ENCODE measurements at places on chromosomes 6 and 20.

- DNase-seq, result no peak
These were observed 36.0 kb downstream of the KCNK5 start for GRCh38 chr6:39193201-39193791.

- no peak for DNase-seq
These were observed 46.6 kb upstream of the PKHD1 start for GRCh38 chr6:52134011-52134410.

GRCh38 chr20:32619586-32619985, 34.5 kb upstream of the NOL4L start:
- no peak for DNase-seq

GRCh38 chr20:49579874-49580812, 12.2 kb upstream of the PTGIS start:
- no peak for DNase-seq

DNA sequence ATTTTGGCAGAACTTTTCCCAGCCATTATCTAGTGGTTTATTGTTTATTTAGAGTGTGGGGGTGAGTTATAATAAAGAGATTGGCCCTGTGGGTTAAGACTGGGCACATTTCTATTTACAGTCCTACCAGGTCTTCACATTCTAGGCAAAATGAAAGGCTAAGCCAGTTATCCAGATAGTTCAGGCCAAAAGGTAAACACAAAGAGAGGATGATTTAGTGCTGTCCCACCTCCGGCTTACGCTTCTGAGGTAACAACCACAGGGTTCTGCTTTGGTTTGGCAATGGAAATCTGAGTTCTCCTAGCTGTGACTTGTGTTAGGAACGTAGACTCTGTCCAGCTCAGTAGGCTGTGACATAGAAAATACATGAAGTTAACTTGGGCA, 50.3 kb upstream of the PTPRK start:
- no peak for DNase-seq

GRCh38 chr6:128172081-128172480, 271.2 kb upstream of the THEMIS start:
- DNase-seq, result no peak

DNA sequence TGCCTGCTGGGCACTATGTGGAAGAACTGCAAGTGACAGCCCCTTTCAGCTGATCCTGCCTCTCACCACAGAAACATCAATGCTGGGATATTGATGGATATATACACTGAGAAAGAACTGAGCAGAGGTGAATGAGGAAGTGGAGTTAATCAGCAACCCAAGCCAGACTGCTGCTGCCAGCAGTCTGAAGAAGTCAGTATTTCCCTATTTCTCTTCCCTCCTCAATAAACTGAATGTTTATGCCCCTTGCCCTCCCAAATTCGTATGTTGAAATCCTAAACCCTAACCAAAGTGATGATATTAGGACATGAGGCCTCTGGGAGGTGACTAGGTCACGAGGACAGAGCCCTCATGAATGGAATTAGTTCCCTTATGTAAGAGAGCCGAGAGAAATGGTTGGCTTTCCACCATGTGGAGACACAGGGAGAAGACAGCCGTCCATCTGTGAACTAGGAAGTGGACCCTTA, 76.3 kb downstream of the CDK19 start:
- DNase-seq, result no peak

DNA sequence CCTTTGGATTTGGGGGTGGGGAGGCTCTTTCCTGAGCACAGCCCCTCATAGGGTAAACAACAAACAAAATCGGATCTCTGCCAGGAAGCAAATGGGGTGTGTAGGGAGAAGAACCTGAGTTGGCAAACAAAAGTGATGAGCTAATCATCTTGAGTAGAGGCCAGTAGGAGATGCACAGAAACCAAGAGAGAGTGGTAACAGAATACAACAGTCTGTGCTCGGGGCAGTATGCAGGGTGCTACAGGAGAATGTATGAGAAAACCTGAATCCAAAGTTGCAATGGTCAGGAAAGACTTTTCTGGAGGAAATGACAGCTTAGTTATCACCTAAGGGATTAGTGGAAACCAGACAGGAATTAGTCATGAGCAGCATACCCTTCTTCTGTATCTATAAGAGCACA, 177.8 kb downstream of the CDKAL1 start:
- no peak for DNase-seq

DNA sequence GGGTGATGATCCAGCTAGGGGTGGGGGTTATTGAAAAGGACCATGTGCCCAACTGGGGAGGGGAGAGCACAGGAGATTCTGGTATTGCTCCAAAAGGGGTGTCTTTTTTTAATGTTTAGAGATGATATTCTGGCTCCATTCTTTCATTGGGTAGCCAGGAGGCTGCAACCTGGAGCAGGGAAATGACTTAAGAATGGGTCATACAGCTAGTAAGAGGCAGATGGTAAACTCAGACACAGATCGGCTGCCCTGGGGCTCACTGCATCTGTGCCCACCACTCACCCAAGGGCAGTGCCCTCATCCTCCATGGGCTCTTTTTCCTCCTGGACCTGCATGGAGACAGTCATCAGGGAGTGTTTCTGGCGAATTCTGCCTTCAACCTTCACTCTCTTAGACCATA, 302.0 kb upstream of the PRDM1 start:
- no peak for DNase-seq

- no peak for DNase-seq
These were observed 76.1 kb downstream of the SLC22A3 start for GRCh38 chr6:160424256-160424655.

GRCh38 chr20:5827098-5827853, 77.1 kb downstream of the SHLD1 start:
- DNase-seq, result no peak

- DNase-seq, result no peak
These were observed 46.7 kb downstream of the FGD2 start for GRCh38 chr6:37052027-37052628.

GRCh38 chr6:54299542-54300269, 8.5 kb upstream of the TINAG start:
- no peak for DNase-seq

- no peak for DNase-seq
These were observed 266.4 kb downstream of the MAFB start for GRCh38 chr20:40422656-40423055.

DNA sequence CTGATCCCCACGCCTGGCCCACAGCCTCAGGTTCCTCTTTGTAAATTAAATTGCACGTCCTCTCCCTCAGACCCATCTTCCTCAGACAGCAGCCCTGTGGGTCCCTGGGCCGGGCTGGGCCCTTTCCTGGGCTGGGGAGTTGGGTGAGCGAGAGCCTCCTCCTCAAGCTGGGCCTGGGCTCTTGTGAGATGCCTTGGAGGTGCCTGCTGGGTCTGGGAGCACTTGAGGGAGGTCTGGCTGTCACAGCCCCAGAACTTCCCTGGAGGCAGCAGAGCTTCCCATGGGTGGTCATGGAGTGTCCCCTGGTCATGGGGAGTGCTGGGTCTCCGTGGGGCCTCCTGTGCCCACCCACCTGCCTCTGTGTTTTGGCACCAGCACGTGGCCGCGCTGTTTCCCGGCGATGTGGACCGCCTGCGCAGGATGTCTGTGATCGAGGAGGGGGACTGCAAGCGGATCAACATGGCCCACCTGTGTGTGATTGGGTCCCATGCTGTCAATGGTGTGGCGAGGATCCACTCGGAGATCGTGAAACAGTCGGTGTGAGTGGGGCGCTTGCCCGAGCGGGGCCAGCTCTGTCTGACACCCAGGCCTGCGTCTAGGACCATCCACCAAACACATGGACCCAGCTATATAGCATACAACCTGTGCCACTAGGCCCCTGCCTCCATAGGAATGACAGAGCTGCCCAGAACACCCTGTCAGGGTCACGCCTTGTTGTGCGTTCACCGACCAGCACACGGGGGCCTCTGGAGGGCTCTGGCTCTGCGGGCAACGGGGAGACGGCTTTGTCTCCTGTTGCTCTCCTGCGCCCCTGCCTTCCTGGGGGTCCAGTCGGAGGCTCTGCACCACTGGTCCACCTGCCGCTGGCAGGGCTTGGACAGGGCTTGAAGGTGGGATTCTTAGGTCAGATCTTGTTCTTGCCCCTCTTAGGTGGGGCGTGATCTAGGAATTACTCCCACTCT, 33.0 kb downstream of the PYGB start:
- DNase-seq, result no peak

- DNase-seq, result no peak
These were observed 128.9 kb downstream of the SCML4 start for GRCh38 chr6:107695061-107695720.

- no peak for DNase-seq
These were observed 33.4 kb downstream of the MTRES1 start for GRCh38 chr6:107061125-107062020.

- no peak for DNase-seq
These were observed 22.8 kb downstream of the FITM2 start for GRCh38 chr20:44288252-44288651.

DNA sequence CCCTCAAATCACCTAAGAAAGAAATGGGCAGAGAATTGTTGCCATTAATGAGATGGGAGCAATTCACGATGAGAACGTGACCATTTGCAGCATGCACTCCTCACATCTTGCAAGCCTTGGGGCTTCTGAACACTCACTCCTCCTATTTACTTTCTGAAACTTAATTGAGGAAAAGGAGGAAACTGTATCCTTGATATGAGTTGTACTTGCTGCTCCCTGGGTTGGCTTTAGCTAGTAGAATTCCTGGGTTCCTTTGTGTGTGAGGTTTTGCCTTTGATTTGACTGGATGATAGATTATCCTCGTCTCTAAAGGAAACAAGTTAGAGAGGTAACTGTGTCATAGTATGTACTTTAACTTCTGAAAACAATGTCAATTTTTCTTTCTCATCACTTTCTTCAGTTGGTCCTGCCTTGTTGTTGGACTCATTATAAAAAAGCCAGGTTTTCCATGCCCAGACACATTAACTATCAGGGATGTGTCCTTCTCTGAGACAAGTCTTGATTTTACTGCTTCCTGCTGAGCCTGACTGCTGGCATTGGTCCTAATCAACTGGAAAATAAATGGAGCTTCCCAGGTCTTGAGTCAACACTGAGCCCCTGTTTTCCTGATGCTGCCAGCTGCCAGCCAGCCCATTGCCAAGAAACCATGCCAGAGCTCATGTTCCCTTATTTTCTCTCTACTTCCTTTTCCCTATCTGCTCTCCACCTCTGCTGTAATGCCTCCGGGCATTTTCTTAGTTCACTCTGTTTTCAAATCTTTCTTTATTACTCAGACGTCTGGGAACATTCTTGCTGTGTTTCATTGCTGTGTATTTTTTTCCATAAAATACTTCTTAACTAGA, 6.0 kb upstream of the MRAP2 start:
- peak; percentile 61 for DNase-seq

- no peak for DNase-seq
These were observed 126.9 kb downstream of the TRMT11 start for GRCh38 chr6:126113261-126113660.

Data from GM04504 (cell line).